ENCODE measurements at places on chromosomes 11 and 22.

- no peak for DNase-seq
These were observed 397.5 kb downstream of the ETS1 start for GRCh38 chr11:128189823-128190222.

- DNase-seq, result no peak
These were observed 17.2 kb downstream of the SLC25A18 start for GRCh38 chr22:17580441-17581031.

DNA sequence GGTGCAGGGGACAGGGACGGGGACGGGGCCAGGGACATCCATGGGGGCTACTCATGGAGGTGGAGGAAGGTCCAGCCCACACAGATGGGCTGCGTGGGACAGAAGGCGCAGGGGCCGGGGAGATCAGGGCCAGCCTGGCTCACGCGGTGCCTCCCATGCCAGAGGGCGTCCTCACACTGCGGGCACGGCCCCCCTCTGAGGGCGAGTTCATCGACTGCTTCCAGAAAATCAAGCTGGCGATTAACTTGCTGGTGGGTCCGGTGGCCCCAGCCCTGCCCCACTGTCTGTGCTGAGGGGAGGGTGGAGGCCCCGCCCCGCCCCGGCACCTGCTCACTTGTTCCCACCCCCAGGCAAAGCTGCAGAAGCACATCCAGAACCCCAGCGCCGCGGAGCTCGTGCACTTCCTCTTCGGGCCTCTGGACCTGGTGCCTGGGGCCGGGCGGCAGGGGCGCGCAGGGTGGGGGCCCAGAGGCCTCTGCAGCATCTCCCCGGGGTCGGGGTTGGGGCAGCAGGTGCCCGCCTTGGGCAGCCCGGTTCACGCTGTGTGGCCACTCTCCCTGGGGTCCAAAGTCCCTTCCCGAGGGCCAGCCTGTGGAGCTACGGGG is 15.8 kb downstream of the EPS8L2 start:
- DNase-seq, result no peak

DNA sequence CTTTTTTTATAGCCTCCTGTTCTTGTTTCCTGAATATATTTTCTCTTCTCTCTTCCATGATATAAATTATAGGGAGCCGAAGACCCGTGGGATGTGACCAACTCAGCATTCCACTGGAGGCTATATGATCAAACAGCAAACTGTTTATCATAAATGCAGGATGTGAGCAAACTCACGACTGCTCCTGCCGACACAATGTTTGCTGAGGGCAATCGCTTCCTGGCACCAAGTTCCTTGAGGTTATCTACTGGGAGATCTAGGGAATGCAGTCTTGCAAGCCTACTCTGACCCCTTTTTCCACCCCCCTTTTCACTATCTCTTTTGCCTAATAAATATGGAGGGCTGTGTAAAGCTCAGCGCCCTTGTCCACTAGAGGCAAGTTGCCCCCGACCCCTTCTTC is 13.5 kb upstream of the PLAAT4 start:
- DNase-seq, result no peak

DNA sequence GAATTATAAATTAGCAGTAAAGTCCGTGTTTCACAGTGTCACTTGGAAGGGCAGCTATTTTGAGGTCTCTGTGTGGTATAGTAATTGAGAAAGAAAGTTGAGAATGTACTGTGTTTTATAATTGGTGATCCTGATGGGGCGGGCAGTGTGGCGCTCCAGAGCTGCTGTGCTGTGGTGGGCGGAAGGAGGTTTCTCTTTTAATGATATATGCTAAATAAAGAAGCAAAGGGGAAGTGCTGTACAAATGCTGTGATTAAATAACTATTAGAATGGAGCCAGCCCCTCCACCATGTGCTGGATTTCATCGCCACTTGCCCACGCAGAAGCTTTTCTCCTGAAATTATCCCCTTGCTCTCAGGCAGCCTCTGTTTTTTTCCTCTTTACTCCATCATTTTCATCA is 24.6 kb downstream of the ATXN10 start:
- DNase-seq, result no peak

GRCh38 chr11:113411536-113411935 is 24.0 kb downstream of the ANKK1 start:
- no peak for DNase-seq

Measured in naive thymus-derived CD4-positive, alpha-beta T cell (primary cell).